ENCODE measurements at places on chromosomes 1 and 21.

DNA sequence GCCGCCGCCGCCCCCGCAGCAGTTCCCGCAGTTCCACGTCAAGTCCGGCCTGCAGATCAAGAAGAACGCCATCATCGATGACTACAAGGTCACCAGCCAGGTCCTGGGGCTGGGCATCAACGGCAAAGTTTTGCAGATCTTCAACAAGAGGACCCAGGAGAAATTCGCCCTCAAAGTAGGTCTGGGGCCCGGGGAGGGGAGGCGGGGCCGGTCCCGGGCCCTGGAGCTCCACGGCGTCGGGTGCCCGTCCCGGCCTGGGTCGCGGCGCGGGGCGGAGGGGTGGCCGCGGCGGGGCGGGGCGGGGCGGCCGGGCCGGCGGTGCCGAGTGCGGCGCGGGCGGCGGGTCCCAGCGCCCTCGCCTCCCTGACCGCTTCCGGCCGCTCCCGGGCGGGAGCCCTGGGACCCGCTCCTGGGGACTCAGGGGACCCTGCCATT lies 646 bp downstream of the MAPKAPK2 start:
- no peak for DNase-seq

DNA sequence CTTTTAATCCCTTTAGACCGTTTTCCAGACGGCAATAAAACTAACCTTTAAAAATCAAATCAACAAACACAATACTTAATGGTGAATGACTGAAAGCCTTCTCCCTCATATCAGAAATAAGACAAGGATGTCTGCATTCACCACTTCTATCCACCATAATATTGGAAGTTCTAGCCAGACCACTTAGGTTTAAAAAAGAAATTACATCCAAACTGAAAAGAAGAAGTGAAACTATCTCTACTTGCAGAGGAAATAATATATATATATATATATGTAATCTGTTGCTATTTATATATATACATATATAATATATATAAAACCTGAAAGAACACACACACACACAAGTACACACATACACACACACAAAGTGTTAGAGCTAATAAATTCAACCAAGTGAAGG lies 100.4 kb downstream of the BRINP3 start:
- DNase-seq = no peak

DNA sequence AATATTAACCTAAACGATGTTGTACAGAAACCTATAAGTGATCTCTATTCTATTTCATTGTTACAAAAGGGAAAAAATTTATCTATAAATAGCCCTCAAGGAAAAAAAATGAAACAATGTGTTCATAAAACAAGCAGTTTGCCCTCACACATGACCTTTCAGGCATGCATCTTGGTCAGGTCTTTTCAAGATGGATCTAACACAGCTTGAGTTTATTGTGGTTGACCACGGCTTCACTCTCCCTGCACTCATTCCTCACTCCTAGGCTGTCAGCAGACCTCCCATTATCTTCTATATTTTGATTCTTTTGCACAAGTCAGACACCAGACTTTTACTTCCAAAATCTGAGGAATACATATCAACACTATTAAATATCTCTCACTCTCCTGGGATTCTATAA lies 544.3 kb downstream of the KCNT2 start:
- DNase-seq = no peak

DNA sequence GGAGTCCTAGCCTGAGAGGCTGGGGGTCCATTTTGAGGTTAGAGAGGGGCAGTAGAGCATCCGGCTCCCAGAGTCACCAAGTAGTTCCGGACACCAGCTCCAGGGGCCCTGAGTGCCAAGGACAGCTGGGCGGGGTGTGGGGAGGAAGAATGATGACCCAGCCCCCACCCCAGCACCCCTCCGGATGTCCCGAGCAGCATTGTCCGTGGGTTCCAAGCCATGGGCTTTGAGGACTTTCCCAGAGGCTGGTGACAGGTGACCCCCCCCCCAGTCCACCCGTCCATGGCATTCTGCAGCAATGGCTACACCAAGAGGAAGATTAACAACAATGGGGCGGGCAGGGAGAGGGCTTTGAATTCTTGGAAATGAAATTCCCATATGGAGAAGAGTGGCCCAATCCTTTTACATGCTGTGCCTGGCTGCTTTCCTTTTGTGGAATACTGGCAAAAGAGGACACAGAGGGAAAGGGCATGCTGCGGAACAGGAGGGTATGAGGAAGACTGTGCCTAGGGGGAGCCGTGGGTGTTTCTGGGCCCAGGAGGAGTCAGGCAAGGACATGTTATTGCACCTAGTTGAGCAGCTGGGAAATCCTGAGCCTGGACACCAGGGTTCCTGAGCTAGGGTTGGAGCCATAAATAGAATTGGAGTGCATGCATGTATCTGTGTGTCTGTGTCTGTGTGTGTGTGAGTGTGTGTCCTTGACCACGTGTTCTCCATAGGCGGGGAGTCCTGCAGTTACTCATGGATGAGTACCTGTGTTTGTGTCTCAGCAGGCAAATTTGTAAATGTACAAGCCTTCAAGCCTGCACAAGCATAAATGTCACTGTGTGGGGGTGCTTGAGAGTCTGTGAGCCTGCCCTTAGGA lies 956 bp downstream of the ATP1A2 start:
- DNase-seq = no peak

DNA sequence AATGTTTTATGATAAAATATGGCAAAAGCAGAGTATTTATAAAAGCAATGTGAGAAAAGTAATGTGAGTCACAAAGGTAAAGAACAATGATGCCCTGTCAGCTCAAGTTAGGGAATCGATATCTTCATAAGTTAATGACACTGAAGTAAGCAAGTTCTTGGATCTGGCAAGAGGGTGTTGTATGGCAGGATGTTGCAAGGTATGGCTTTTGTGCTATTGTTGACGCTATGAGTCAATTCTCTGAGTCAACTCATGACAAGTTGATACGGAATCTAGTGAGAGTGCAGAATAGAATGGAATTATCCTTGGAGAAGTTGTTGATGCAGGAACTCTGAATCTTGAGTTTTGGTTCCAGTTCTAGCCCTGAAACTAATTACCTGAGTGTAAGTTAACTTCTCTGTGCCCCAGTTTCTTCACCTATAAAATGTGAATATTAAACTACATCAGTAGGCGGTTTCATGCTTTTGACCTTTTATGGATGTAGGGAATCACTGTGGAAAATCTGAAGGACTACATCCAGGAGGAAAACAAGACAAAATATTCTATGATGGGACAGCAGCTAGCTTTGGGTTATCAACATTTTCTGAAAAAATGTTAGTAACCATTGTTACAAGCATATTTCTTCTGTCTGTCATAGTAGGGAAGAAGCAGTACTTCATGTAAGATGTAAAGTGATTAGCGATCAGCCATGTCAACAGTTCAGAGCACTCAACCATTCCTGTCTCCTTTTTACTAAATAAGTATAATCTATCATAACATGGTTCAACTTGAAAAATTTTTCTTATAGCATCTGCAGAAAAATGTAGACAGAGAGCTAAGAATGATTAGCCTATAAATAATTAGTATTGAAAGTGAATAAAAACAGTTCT lies 96.9 kb downstream of the ATP6V1G3 start:
- DNase-seq = peak; percentile 94
